Amygdala (tissue), 56 donors: ENCODE measurements at places on chromosomes 11 and 22.

DNA sequence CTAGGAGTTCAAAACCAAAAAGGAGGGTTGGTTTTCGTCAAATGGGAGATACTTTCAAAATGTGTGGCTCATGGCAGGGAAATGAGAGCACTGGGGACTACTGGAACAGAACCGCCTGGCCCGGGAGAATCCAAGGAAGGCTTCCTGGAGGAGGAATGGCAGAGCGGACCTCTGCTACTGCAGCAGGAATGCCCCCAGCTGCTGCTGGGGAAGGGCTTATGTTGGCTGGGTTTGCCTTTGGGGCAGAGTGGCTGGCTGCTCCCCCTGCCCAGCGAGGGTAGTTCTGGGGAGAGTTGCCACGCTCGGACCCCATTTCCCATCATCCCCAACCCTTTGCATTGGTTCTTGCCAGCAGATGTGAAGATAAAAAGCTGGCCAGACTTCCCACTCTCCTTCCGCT lies 10.6 kb upstream of the APOBEC3A start:
- no peak for DNase-seq

DNA sequence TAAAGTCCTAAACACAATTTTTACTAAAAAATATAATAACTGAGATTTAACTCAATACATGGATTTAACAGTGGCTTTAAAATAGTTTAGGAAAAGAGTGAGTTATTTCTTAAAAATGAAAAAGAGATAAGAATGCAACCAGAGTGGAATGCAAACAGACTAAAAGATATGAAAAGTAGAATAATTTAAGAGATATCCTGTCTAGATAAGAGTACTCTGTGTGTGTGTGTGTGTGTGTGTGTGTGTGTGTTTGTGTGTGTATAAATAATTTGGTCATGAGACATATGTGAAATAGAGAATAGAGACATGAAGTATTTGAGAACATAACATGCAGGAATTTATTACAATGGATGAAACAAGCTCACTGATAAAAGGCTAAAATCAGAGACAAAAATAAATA lies 986.9 kb upstream of the CHORDC1 start:
- no peak for DNase-seq

DNA sequence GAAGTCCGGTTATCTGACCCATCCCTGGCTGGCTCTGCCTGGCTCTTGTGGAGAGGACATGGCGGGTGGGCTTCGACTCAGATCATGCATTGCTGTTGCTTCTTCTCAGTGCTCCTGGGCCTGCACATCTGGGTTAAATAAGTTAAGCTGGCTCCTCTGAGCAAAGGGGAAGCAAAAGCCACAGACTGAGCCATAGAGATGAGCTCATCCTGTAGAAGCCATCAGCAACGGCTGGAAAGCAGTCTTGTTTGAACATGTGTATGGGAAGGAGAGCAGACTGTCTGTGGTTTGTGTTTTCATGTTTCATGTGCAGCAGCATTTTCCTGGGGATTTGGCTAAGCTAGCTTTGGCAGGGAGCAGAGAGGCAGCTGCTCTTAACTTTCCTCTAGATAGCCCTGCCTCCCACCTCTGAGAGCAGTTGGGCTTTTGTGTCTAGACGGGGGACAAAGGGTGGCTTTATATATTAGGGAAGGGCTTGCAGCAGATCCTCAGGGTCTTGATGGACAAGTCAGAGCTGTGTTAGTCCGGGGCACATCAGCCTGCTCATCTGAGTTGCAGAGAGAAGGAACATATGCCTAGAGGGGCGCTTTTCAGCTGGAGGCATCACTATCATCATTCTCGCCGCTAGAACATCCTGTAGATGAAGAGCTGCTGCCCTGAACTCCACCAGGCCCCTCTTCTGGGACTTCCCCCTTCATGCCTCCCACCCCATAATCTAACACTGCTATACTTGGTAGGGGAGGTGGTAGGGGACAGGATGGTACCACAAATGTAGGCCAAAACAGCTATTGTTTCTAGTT lies 14.9 kb downstream of the DCPS start:
- DNase-seq: no peak

- peak; percentile 73 for DNase-seq
Observed at GRCh38 chr11:6405052-6405667, 13.7 kb downstream of the APBB1 start.

- no peak for DNase-seq
Observed at GRCh38 chr11:63888170-63889086, 28.5 kb downstream of the RCOR2 start.
